ENCODE measurements at places on chromosomes 5 and 9.

DNA sequence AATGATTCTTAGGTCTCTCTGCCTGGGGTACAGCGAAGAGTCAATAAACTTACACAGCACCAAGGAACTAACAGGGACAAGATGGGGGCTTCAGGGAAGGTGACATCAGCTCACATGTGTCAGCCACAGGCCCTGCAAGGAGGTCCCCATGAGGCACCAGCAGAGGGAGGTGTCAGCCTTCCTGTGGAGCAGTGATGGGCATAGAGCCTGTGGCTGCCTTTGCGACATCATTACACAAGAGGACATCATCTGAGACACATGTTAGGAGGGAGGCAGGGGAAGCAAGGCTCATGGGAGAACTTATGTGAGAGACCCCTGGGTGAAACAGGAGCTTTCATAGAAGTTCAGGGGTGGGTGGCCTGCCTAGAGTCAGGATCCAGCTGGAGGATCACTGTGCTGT, 389.6 kb downstream of the SEMA5A start:
- DNase-seq, result peak; percentile 3

DNA sequence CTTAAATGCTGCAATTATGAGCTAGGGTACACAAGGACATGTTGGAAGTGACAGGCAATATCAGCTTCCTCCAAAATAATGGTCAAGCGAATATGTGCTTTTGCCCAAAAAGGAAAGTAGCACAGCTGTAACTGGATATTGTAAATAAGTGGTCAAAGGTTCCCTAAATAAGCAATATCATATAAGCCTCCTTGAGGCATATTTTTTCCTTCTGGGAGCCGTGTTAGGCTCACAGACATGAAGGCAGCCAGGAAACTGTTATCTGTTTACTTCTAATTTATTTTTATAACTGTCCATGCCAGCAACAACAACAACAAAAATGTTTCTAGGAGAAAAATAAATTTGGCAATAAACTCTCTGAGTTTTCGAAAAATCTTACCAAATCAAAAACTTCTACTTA, 648.3 kb downstream of the PDE4D start:
- DNase-seq, result no peak

DNA sequence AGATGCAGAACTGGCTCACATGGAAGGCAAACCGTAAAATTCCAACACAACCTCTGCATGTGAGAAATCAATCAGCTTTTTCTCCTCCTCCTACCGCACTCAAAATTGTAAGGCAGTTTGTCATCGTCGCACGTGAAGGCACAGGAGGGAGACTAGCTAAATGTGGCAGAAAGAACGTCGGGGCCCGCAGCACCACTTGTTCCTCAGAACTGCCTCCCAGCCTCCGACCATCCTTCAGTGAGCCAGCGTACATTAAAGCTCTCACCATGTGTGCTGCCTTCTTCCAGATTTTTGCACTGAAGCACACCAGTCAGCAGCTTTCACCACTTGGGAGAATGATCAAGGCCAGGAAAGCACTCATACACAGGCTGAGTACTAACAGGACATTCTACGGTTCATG, 105.9 kb downstream of the RFX3 start:
- DNase-seq, result no peak

- no peak for DNase-seq
These were observed 45.6 kb upstream of the MYO10 start for GRCh38 chr5:16981700-16982099.

- DNase-seq, result no peak
These were observed 102.7 kb downstream of the TMEM215 start for GRCh38 chr9:32886021-32886420.

DNA sequence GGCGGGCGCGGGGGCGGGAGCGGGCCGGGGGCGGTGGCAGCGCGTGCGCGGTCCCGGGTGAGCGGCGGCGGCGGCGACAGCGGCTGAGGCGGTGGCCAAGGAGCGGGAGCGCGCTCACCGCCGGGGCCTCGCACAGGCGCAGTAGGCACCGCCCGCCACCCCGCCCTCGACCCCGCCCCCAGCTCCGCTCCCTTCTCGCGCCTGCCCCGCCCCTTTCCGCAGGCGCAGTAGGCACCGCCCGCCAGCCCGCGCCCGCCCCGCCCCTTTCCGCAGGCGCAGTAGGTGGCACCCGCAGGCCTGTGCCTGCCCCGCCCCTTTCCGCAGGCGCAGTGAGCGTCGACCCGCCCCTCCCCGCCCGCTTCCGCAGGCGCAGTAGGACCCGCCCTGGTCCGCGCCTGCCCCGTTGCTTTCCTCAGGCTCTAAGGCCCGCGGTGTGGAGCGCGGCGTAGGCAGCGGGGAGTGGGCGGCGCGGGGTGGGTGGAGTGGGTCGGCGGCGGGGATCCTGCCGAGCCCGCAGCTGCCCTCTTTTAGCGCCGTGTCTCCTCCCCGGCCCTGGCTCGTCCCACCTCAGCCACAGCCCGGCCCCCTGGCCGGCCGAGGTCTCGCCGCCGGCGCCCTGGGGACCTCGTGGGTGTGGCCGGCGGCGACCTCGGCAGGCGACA, at the start of gene CAMSAP1:
Gene CAMSAP1, minus strand, starts transcription at position 116 of the 662 bp plus-strand sequence. CDS start 387 bp downstream, outside the sequence.
- DNase-seq, result peak; percentile 94

DNA sequence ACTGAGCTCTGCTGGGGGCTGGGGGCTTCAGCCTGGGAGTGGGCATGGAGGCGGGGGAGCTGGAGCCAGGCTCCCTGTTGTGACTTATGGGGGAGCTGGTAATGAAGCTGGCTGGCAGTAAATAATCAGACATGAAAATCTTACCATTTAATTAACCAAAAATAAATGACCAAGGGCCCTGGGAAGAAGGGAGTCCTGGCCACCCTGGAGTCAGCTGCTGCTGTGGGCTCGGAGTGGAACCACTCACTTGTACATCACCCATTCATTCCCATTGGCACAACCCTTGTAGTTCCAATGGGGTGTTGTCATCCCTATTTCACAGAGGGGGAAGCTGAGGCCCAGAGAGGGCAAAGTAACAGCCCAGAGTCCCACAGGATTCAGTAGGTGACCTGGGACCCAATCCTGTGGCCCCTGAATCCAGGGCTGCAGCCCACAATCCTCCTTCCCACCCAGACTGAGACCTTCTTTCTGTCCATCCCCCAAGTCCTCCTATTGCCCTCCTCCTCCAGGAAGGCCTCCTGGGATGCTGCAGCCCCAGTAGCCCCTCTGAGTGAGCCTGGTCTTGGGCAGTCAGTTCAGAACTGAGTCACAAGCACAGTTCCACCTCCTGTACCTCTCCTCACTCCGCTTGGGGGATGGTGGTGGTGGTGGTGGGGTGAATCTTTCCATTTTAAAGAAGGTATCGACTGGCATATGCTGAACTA, 259.4 kb upstream of the MVB12B start:
- DNase-seq, result no peak

- no peak for DNase-seq
These were observed 205.6 kb upstream of the MPDZ start for GRCh38 chr9:13485068-13485596.

DNA sequence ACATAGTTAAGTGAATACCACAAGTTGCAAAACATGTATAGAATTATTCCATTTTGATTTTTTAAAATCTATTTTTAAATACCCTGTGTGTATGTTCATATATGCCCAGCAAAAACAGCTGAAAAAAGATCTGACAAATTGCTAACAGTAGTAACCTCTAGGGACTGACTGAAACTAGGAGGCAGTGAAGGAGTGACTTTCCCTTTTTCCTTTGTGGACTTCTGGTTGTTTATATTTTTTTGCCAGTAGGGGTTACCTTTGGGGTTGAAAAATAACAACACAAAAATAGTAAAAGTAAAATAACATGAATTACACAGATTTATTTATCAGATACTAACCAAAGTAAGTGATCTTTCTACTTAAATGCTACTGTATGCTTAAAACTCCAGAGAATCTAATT, 2.9 kb downstream of the MEGF9 start:
- DNase-seq, result no peak

DNA sequence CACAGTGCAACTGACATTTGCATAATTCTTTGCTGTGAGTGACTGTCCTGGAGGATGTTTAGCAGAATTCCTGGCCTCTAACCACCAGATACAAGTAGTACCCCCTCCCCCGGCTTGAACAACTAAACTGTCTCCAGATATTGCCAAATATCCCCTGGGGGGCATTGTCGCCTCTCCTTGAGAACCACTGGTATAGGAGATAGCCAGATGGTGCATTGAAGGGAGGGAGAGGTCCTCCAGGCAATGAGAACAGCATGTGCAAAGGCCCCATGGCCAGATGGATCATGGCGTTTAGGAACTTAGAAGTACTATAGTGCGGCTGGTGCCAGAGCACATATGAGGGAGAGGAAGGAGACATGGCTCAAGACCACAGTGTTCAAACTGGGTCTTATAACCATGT, 18.9 kb upstream of the ORM1 start:
- DNase-seq, result no peak

- DNase-seq, result no peak
These were observed 24.6 kb downstream of the LPAR1 start for GRCh38 chr9:111013707-111014106.

DNA sequence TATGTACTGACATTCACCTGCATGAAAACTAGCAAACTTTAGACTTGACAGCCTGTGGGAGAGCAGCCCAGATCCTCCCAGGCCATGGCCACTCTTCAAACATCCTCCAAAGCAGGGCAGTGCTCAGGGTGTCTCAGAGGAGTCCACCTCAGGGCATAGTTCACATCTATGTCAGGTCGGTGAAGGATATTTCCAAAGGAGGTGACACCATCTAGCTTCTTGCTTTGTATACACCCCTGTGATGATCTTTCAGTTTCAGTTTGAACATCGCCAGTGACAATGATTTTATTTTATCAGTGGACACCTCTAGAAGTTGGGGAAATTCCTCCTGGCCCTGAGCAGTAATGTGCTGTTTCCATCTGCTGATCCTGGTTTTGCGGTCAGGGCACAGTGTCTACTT, 20.1 kb downstream of the CDK20 start:
- DNase-seq, result no peak

DNA sequence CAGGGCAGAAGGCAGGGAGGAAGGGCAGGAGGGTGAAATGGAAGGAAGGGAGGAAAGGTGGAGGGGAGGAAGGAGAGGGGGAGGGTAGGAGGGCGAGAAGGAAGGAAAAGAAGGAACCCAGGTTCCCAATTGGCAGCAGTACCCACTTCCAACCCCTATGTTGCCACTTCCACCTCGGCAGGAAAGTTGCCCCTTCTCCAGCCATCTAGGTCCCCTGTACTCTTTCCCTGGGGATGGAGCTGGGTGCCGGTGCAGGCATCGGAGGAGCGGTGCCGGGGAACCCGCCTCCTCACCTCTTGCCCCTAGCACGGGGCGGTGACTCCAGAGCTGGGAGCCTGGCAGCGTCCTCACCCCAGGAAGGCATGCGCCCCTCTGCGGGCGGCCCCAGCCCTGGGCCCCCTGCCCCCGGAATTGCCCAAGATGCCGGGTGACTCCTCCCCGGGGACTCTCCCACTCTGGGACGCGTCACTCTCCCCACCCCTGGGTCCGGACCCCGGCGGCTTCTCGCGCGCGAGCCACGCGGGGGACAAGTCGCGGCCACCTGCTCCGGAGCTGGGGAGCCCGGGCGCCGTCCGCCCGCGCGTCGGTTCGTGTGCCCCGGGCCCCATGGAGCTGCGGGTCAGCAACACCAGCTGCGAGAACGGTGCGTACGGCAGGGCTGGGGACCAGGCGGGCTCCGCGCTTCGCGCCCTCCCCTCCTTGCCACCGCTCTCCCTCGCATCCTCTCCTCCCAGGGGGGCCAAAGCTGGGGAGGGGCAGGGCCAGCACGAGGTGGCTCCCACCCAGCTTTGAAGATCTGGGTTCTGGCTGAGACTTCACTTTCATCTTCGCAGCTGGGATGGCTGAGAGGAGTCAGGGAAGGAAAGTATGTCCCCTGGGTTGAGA, at the start of gene NIPAL4:
Gene NIPAL4, plus strand, starts transcription at position 499 of the 885 bp plus-strand sequence. Its CDS starts 108 bp downstream, at position 607.
- peak; percentile 58 for DNase-seq

- DNase-seq, result no peak
These were observed 81.4 kb downstream of the SHC3 start for GRCh38 chr9:89097219-89097618.

DNA sequence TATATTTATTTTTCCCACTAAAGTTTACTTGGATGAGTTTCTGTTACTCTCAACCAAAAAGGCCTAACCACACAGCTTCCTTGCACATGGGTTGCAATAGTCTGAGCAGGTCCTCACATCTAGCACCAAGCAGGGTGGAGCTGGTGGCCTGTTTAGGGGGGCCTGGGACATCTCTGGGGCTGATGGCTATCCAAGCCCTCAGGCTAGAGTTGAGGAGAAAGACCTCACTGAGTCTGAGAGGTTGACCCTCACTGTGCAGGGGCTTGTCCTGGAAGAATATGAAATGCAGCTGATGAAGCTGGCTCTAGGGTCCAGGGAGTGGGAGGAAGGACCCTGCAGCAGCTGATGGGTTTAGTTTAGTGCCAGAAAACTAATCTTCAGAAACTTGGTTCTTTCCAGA, 217.1 kb upstream of the MVB12B start:
- no peak for DNase-seq

- no peak for DNase-seq
These were observed 308.0 kb upstream of the RPS23 start for GRCh38 chr5:82586181-82586580.

DNA sequence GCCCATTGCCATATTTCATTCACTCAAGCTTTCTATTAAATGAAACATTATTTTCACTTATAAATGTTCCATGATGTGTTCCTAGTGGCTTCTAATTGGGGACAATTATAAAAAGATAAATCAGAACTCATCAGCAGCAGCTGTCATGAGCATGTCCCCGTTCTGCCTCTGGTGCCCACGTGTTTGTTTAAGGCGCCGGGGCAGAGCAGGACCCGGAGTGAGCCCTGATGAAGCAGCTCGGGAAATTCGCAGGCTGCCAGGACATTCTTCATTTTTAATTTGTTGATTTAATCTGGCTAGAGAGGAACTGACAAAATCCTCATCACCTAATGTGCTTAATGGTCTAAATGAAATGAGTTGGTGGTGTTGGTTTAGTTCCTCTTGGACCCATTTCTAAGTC, 475.0 kb downstream of the CTNND2 start:
- no peak for DNase-seq

GRCh38 chr5:125323613-125324012, 577.2 kb upstream of the ZNF608 start:
- DNase-seq, result no peak

- no peak for DNase-seq
These were observed 54.9 kb downstream of the RICTOR start for GRCh38 chr5:39019254-39019653.

- DNase-seq, result no peak
These were observed 14.9 kb downstream of the EXOSC3 start for GRCh38 chr9:37769995-37770394.

GRCh38 chr9:100352201-100352726, 478 bp downstream of the TEX10 start:
- DNase-seq, result peak; percentile 46

DNA sequence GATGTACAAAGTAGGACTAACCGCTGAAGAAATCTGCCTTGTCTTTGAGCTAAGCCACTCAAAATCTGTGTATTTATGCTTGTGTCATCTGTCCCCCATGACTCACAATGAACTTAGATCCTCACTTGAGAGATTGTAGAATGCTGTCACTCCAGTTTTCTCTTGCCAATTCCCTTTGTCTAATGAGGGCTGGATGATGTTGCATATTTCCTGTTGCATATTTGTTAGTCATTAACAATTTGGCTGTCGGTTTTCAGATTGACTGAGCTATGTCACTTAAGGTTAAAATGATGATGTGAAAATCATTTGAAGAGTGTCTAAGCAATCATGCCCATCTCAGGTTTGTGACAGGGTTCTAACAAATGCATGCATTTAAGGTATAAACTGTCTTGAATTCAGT, 481.7 kb downstream of the CDH10 start:
- DNase-seq, result no peak

GRCh38 chr5:14930486-14930885, 58.9 kb upstream of the ANKH start:
- no peak for DNase-seq

- DNase-seq, result no peak
These were observed 6.6 kb downstream of the DTWD2 start for GRCh38 chr5:118981783-118982182.

GRCh38 chr5:120817044-120817985, 353.2 kb downstream of the PRR16 start:
- DNase-seq, result no peak

- no peak for DNase-seq
These were observed 359.1 kb upstream of the ADAMTSL1 start for GRCh38 chr9:18114559-18115475.

All from stimulated activated CD4-positive, alpha-beta T cell treated with anti-CD3 and anti-CD28 coated beads, Interleukin-2, amount 100 ng/mL, for 24 hours (primary cell).